Fibroblast of pulmonary artery (primary cell): ENCODE measurements at places on chromosomes 2 and 18.

- peak; percentile 39 for DNase-seq
These were observed 84.6 kb downstream of the MAIP1 start for GRCh38 chr2:200039724-200040650.

- no peak for DNase-seq
These were observed 73.6 kb downstream of the LPIN2 start for GRCh38 chr18:2939317-2939716.

GRCh38 chr2:149148194-149149006 is 109.9 kb downstream of the LYPD6B start:
- no peak for DNase-seq

DNA sequence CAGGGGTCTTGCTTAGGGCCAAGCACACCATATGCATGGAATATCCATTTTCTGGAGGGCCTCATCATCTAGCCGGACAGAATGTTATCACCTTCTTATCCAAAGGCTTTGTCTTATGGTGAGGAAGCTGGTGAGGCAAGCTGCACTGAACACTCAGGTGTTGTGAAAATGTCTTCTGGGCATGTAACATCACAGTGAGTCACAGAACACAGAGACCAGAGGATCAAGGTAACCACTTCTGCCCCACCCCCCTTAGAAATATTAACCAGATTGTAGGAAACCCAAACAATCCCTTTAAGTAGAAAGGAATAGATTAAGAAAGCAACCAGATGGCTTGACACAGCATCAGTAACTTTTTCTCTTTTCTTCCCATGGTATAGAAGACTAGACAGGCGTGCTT is 51.1 kb downstream of the MYO5B start:
- no peak for DNase-seq
